ENCODE measurements at places on chromosomes 3 and 15.

DNA sequence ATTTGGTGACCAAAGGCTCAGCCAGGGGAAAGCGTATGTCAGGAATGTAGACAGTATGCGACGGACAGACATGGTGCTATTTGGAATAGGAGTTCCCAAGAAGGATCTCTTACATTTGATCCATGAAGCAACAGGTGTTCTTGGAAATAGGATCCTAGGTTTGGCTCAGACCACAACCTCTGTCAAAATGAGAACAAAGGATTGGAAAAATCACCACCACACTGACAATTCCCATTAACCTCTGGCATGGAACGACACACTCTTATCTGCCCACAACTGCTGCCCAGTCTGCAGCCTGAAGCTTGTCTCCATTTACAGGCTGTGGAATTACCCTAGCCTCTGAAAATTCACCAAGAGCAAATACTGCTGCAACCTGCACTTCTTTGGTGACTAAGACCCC is 33.6 kb upstream of the LRRN1 start:
- no peak for DNase-seq

GRCh38 chr3:195714380-195715011 is 6.3 kb upstream of the MUC20 start:
- DNase-seq = no peak

DNA sequence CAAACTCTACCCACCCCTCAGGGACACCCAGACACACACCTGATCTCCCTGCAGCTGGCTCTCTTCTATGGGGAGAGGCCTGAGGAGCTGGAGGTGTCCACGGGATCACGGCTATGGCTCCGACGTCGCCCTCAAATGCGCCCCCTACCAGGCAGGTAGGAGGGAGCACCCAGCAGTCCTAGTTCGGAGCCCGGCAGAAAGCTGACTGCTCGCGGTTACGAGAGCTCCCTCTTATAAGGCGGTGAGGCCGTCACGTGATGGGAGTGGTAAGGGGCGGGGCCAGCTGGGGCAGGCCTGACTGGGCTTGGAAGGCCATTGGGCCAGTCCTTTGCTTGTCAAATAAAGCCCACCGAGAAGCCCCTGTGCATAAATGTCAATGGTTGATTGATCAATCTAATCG is at the start of gene PRR20G:
PRR20G (minus strand) TSS at position 207 of the 400 bp plus-strand sequence. CDS start 681 bp downstream, outside the sequence.
- no peak for DNase-seq

DNA sequence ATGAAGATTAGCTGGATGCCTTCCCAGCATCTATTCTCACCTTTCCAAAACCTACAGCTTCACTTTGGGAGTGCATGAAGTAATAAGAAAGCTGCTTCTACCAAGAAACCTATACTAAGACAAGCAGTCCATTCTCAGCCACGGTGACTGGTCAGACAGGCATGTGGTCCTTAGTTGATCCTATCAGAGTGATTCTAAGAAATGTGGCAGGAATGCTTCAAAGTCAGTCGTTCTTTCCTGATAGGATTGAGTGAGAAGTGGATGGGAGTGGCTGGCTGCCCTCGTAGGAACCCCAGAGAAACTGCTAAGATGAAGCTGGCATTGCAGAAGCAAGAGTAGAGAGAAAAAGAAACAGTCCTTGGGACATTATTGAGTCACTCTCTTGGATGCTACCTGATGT is 16.6 kb downstream of the FOXB1 start:
- DNase-seq = no peak

- DNase-seq = no peak
Observed at GRCh38 chr15:38414357-38414756, 39.6 kb upstream of the FAM98B start.

DNA sequence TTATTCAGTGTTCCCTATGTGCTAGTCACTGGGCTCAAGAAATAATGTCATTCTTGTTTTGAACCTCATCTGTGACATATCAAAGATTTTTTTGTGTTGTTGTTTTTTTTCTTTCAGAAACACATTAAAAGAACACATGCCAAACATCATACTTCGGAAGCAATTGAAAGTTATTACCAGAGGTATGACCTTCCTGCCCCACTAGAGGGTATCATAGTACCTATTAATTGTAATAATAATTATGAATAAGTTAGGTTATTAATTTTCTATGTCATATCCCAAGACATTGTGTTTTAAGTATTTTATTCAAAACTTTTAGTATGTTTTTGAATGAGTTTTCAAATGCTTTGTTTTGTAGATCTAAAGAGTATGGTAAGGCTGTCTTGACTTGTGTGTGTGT is 65.7 kb downstream of the CDIN1 start:
- no peak for DNase-seq

Data from NCI-H1092 (cell line).